Omental fat pad (tissue), 4 donors: ENCODE measurements at places on chromosomes 2 and 18.

DNA sequence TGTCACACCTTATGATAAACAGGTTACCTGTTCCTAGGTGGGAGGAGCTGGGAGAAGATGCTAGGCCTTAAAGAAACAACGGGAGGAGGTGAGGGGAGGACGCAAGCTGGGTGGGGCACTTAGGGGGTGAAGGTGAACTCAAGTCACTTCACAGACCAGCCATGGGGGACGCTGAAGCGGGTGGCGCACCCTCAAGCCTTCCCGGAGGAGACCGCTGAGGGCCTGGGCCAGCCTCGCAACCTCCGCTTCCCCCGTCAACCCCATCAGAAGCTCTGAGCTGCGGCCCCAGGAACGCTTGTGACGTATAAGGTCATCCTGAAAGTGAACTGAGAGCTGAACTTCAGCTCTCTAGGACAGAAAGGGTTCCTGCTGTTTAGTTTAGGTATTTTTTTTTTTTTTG is 133.5 kb downstream of the MBP start:
- DNase-seq: no peak

DNA sequence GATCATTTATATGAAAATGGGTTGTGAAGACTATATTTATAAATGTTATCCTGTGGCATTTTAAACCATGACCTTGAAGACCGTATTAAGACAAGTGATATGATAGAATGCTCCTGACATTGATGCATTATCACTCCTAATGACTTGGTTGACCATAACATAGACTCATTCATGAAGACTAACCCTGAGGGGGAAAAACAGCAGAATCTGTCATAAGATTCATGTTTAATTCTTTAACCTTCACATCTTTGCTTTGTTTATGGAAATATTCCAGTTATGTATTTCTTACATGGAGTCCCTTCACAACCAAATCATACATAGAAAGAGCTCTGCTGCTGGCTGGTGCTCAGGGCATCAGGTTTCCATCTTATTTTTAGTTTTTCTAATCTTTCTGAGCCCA is 78.4 kb downstream of the CTNNA2 start:
- no peak for DNase-seq

DNA sequence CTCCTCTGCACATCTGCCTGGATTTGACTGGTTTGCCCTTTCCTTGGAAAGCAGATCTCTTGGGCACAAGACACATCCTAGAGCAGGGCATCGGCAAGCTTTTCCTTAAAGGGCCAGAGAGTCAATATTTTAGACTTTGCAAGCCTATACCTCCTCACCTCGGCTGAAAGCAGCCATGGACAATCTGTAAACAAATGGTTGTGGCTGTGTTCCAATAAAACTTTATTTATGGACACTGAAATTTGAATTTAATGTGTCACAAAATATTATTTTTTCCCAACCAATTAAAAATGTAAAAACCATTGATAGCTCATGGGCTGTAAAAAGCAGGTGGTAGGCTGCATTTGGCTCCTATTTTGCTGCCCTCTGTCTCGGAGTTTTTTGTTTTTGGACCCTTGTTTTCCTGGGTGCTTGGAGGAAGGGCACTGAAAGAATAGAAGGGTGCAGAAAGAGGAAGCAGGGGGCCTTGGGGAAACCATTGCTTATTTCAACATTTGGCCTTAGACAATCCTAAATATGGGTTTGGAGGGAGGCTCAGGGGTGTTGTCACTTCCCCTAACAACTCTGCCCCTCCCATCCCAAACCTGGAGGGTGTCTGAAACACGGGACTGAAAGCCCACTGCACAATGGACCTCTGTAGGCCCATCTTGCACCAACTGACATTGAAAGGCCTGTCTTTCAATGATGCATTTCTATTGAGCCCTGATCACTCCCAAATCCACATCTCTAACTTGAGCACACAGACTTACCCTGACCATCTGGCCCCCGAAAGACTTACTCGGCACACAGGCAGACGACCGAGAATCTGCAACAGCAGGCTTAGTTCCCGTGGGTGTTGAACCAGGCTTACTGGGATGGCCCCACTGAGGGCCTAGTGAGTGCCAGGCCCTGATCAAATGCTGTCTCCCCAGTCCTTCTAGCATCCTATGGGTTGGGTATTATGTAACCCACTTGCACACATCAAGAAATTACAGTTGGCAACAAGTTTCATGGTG is 7.1 kb upstream of the ZFP36L2 start:
- no peak for DNase-seq

DNA sequence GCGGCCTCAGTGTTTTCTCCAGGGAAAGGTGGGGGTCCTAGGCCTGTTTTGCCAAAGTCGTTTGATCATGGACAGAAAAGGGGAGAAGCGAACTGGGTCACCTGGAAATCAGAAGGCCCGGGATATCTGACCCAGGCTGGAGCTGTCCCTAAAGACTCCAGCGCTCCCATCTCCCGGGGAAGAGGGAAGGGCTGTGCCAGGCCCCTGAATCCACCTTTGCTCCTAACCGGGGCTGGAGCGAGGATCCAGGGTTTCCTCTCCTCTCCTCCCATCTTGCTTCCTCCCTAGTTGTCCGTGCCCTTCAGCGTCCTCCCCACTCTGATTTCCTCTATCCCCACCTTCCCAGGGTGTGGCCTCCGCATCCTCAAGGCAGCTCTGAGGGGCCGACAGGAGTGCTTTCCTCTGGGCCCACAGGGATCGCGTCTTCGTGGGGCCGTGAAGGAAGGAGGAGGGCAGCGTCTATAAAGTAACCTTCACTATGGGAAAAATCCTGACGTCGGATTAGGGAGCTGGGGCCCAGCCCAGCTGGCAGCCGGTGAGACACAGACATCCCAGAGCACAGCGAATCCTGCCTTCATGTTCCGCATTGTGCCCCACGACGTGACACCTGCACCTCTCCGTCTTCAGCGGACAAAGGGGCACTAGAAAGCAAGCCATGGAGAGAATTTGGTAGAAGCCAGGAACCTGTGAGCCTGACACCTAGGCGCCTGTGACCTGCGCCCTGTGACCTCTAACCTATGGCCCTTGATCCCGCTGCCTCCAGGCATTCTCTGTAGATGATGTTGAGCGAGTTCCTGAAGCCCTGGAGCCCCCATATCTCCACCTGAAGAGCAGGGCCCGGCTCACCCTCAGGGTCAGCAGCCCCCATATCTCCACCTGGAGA is 212.7 kb upstream of the SALL3 start:
- DNase-seq: no peak

- DNase-seq: no peak
Observed at GRCh38 chr2:86498468-86499260, 57.5 kb downstream of the KDM3A start.

GRCh38 chr2:12619975-12620374 is 96.8 kb upstream of the TRIB2 start:
- no peak for DNase-seq

GRCh38 chr2:21005700-21006422 is 38.0 kb downstream of the APOB start:
- no peak for DNase-seq

GRCh38 chr2:24763843-24764242 is 29.3 kb downstream of the PTRHD1 start:
- no peak for DNase-seq

DNA sequence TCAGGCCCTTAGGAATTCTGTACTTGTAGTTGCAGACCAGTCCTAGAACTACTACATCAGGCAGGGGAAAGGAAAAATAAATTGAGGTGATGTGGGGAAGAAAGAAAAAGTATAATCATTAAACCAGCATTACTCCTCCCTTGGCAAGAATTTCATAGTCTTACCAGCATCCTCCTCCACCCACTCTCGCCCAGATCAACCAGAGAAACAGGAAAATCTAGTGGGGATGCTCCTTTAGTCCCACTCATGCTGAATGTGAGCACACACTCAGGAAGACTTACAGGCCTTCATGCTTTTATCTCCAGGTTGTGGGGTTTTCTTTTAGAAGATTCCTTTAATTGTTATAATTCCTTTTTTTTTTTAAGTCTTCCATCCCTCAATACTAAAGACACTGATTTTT is 129.3 kb upstream of the CCDC150 start:
- DNase-seq: no peak

- no peak for DNase-seq
Observed at GRCh38 chr18:39872651-39873050, 2082.4 kb upstream of the PIK3C3 start.

GRCh38 chr2:157158111-157158510 is 99.4 kb upstream of the GALNT5 start:
- DNase-seq: no peak
